ENCODE measurements at places on chromosomes 12 and 14. TPM values are rescaled to one million over a fixed set of nuclear protein-coding genes. Genes with fewer than 3 reads are reported as not detected.

The KCNA5 gene
- 3.2 TPM for total RNA-seq

The SAMD15 gene
- total RNA-seq: 0.11 TPM

The TMEM121 gene
- total RNA-seq: 1.3 TPM

The SERPINA4 gene
- not detected for total RNA-seq

The SCN8A gene
- total RNA-seq: 0.19 TPM

The SYCP3 gene
- not detected for total RNA-seq

The SLC17A8 gene
- total RNA-seq: not detected

The BCDIN3D gene
- total RNA-seq: 2.6 TPM

The CPNE6 gene
- total RNA-seq: 1.4 TPM

The CCDC184 gene
- 0.67 TPM for total RNA-seq

The GDF3 gene
- total RNA-seq: 0.46 TPM

The CELA1 gene
- not detected for total RNA-seq

The IFT81 gene
- total RNA-seq: 6.4 TPM

The CFAP54 gene
- total RNA-seq: 0.48 TPM

The OSGEP gene
- 21.2 TPM for total RNA-seq

The ZDHHC17 gene
- total RNA-seq: 26.8 TPM

The COCH gene
- total RNA-seq: 0.97 TPM

The EXOC5 gene
- total RNA-seq: 60.9 TPM
